ENCODE measurements at places on chromosomes 16 and 17.
A peak's percentile ranks its signal among the peaks of the same experiment; 100 is the strongest.

GRCh38 chr17:46026166-46027047 is 27.4 kb downstream of the STH start:
- peak; percentile 59 for DNase-seq

DNA sequence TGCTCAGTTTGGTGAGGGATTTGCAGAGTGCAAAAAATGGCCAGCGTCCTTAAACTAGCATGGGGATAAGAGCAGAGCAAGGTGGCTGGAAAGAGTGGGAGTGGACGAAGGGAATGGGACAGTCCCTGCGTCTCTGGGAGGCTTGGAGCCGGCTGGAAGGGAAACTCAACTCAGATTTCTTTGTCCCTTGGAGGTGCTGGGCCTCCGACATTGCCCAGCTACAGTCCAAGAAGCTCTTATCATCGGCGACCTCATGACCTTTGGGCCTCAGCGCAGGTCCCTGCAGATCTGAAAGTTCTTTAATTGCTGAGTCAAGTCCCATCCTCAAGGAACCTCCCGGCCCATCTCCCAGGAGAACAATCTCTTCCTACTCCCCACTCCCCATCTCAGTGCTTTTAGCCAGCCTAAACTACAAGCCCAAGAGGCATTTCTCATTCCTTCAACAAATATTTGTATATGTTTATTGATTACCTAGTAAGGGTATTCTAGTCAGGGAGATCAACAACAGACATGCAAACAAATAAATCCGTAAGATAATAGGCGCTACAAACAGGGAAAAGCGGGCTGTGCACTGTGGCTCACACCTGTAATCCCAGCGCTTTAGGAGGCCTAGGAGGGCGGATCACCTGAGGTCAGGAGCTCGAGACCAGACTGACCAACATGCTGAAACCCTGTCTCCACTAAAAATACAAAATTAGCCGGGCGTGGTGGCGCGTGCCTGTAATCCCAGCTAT is 985 bp upstream of the TMEM107 start:
- no peak for DNase-seq

DNA sequence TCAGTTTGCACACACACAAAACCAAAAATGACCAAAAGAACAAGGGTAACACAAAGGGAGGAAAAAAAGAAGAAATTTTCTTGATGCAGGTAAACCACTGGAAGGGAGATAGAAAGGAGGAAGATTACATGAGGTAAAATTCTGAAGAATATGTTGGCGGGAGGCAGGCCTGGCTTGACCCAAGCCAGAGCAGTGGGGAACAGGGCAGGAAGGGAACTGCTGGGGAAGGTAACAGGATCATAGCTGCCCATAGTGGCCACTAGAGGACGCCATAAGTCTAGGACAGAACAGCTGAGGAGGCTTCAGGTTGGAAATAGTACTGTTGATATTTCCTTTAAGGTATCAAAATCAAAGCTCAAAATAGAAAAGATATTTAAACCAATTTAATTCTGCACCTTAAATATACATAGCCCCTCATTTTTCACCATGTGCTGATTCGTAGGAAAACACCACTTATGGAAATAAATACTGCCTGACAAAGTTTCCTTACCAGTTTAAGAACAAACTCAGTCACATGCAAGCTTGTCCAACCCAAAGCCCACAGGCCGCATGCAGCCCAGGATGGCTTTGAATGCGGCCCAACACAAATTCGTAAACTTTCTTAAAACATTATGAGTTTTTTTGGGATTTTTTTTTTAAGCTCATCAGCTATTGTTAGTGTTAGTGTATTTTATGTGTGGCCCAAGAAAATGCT is 15.5 kb downstream of the VPS35 start:
- peak; percentile 76 for DNase-seq

DNA sequence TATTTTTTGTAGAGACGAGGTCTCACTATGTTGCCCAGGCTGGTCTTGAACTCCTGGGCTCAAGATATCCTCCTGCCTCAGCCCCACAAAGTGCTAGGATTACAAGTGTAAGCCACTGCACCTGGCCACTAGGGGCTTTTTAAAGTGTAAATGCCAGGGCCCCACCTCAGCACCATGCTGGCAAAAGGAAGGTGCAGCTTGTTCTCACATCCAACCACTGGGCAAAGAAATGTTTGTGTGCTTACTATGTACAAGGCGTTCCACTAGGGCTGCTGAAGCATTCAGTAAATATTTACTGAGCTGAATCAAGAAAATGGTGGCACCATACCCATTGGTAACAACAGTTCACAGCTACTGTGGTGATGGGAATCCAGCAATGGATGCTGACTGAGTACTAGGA is 22.6 kb downstream of the COG1 start:
- no peak for DNase-seq

GRCh38 chr17:21010705-21011596 is 31.9 kb downstream of the USP22 start:
- DNase-seq: no peak

DNA sequence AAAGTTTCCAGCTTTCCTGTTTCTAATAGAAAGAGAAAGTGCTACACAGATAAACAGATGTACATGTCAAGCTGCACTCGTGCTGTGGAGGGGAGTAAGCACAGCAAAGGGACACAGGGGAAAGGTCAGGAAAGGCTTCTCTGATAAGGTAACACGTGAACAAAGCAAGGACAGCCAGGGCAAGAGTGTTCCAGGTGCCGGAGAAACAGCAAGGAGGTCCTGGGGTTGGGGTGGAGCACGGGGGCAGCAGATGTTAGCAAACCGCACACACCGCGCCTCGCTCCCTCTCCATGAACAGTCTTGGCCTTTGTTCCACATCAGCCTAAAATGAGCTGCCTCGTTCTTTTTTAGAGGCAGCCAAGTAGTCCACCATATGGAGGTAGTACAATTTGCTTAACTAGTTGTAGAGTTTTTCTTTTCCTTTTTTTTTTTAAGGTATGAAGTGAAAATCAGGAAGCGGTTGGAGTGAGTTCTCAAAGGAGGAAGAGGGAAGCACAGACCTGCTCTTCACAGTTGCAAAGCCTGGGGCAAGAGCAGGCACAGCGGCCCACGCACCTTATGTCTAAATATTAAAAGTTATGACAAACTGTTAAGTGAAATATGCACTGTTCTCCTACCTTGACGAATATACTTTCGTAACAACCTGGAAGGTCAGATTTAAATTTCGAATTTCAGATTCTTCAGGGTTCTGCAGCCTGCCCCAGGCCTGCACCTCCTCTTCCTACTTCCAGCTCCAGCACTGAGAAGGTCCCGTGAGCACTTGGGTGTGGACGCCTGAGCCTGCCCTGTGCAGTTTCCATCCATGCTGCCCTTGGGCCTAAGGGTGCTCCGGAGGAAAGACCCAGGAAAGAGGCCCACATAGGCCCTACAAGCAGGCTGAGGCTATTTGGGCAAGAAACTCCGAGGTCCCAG is 41.5 kb upstream of the RPH3AL start:
- DNase-seq: peak; percentile 62

- DNase-seq: peak; percentile 69
Observed at GRCh38 chr17:64092113-64092512, 37.8 kb downstream of the ERN1 start.

Data from suppressor macrophage treated with lipopolysaccharide for 1 hour (primary cell).